ENCODE measurements at places on chromosomes 6 and 20.

DNA sequence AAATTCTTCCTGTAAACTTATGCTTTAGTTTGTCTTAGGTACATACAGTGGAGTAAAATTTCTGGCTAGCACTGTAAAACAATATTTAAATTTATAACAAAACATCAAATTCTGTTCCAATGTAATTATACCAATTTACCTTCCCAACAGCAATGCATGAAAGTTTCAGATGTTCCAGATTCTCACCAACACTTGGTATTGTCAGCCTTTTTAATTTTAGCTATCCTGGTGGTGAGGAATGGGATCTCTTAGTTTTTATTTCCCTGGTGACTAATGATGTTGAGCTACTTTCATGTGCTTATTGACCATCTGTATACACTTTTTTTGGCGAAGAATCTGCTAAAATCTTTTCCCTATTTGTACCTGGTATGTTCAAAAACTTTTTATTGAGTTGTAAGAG is 76.1 kb upstream of the PHACTR1 start:
- DNase-seq = no peak

GRCh38 chr6:68196645-68197044 is 438.4 kb upstream of the ADGRB3 start:
- DNase-seq = no peak

DNA sequence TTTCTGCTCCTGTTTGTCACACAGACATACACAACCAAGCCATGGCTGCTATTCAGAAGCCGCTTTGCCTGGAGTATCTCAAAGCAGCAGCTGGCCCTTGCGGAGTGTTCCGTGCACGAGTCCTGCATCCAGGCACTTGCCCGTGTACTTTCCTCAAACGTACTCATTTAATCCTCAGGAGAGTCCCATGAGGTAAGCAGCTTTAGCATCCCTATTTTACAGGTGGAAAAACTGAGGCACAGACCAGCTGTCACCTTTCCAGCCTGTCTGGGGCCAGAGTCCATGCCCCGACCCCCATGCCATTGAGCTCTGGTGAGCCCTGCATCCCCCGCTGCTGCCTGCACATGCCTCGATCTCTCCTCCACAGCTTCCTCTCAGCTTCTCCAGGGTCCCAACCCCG is 130.0 kb downstream of the ERMARD start:
- DNase-seq = no peak

- DNase-seq = peak; percentile 92
Observed at GRCh38 chr6:111601886-111602285, 3.8 kb downstream of the TRAF3IP2 start.

GRCh38 chr6:44010411-44011349 is 116.6 kb downstream of the MRPL14 start:
- DNase-seq = no peak

- DNase-seq = no peak
Observed at GRCh38 chr6:152164957-152165356, 357.5 kb downstream of the ESR1 start.
